ENCODE measurements at places on chromosomes 6 and 20.

- no peak for DNase-seq
These were observed 46.6 kb downstream of the SCGN start for GRCh38 chr6:25698631-25699030.

DNA sequence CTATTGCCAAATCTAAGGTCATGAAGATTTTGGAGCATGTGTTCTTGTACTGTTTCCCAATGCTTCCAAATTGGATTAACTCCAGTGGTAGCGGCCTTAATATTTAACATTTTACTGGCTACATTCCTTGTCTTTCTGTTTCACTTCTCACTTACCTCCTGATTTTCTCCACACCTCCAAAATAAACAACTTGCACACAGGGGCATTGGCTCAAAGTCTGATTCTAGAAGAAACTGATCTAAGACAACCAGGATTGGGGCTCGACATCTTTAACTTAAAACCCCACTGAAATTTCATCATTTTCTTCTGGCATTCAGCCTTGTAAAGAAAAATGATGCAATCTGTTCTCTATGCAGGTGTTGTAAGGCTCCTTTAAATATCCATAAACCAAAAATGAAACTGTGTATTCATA, 557.9 kb upstream of the ID4 start:
- no peak for DNase-seq

- DNase-seq: no peak
These were observed 31.4 kb downstream of the TMEM181 start for GRCh38 chr6:158591134-158591809.

- no peak for DNase-seq
These were observed 487.6 kb downstream of the TFAP2A start for GRCh38 chr6:9927275-9927674.

DNA sequence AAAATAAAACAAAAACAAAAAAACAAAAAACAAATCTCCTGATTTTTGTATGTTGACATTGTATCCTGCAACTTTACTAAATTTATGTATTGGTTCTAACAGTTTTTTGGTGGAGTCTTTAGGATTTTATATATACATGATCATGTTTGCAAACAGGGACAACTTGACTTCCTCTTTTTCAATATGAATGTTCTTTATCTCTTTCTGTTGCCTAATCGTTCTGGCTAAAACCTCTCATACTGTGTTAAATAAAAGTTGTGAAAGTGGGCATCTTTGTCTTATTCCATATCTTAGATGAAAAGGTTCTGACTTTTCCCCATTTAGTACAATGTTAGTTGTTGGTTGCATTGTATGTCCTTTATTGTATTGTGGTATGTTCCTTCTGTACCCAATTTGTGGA, 261.7 kb upstream of the NOX3 start:
- no peak for DNase-seq

- DNase-seq: peak; percentile 52
These were observed 140.8 kb upstream of the CARMIL1 start for GRCh38 chr6:25138233-25138933.

DNA sequence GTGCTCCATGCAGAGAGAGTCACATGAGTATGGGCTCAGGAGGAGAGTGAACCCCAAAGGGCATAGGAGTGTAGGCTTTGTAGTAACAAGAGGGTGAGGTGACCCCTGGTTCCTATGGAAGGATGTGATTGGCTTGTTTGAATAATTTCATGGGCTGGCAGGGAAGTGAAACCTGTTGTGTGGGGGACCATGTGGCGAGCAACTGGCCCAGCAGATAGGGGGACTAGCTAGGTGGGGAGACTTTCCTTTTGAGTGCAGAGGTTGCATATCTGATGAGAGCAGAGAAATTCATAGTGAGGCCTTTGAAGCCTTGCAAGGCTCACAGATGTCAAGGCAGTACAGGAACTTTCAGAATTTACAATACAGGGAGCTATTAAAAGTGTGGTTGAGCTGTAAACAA, 247.9 kb upstream of the SLC35B3 start:
- no peak for DNase-seq

DNA sequence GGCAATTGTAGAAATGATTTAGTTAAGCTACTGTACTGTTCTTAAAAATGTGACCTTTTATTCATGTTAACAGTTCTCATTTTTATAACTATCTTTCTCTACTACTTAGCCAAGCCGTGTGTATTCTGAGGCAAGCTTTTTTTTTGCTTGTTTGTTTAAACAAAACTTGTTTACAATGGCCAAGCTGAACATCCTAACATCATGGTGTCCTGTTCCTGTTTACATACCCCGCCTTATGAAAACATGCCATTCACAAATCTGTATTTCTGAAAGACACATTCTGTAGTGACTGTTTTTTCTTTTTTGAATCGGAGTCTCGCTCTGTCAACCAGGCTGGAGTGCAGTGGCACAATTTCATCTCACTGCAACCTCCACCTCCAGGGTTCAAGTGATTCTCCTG, 140.9 kb downstream of the NCOA3 start:
- no peak for DNase-seq

DNA sequence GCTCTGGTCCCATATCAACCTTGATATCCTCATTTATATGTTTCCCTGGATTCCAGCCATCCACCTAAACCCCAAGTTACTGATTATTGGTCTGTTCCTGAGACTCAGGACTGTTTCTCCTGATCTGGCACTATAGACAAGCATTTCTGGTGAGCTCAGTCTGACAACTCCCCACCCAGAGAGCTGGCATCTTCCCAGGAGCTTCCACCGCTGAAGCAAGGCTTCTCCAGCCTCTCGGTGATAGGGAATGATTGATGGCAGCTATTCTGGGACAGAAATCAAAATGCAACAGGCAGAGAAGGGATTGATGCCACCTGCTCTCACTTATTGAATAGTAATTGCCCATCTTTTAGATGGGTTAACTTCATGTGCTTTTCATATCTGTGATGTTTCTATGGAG, 169.7 kb upstream of the GGTLC1 start:
- no peak for DNase-seq

DNA sequence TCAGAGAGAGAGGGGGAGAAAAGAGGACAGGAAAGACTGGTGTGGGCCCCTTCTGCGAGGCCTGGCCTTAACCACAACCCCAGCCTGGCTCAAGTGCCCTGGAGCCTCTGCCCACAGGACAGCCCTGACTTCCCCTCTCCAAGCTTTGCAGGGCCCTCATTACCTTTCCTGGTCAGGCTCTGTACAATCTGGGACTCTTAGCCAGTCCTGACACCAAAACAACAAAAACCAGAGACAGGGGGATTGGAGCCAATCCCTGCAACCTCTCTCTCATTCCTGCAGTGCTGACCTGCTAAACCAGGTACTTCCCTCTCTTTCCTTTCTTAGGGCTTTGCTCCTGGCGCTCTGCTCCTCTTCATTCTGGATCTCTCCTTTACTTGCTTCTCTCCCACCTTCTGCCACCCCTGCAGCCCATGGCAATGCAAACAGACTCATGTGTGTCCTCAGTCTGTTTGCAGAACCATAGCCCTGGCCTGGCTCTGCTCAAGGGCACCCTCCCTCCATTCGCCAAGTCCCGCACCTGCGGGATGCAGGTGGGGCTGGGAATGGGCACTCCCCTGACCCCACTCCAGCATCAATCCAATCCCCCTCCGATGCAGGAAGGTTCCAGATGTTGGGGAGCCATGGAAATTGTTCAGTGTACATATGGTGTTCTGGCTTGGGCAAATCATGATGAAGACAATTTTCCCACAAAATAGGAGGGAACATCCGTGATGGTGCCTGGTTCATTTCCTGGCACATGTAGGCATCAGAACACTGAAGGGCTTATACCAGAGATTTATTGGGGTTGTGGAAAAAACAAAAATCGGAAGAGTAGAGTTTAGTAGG, 38.1 kb downstream of the RPP40 start:
- no peak for DNase-seq

GRCh38 chr6:145485288-145485687, 250.0 kb downstream of the EPM2A start:
- no peak for DNase-seq

GRCh38 chr6:137550535-137550934, 56.3 kb upstream of the OLIG3 start:
- DNase-seq: no peak

GRCh38 chr6:138201836-138202235, 16.5 kb downstream of the PBOV1 start:
- no peak for DNase-seq

GRCh38 chr6:100289285-100289684, 175.4 kb downstream of the SIM1 start:
- no peak for DNase-seq

DNA sequence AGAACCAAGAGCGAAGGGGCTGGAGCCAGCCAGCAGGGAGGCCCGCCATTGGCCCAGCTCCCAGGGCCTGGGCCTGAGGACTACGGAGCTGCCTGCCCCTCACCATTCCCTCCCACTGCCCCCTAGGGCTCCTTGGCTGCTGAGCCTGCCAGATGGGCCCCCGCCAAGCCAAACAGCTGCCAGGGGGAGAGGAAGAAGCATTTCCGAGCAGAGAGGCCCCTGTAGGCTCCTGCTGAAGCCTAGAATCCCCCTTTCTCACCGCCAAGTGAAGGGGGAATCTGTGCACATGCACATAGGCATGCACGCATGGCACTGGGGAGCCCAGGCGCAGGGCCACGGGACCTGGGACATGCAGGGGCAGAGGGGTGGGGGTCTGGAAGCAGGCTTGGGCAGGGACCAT, 28.5 kb upstream of the MRPS18A start:
- DNase-seq: peak; percentile 78

DNA sequence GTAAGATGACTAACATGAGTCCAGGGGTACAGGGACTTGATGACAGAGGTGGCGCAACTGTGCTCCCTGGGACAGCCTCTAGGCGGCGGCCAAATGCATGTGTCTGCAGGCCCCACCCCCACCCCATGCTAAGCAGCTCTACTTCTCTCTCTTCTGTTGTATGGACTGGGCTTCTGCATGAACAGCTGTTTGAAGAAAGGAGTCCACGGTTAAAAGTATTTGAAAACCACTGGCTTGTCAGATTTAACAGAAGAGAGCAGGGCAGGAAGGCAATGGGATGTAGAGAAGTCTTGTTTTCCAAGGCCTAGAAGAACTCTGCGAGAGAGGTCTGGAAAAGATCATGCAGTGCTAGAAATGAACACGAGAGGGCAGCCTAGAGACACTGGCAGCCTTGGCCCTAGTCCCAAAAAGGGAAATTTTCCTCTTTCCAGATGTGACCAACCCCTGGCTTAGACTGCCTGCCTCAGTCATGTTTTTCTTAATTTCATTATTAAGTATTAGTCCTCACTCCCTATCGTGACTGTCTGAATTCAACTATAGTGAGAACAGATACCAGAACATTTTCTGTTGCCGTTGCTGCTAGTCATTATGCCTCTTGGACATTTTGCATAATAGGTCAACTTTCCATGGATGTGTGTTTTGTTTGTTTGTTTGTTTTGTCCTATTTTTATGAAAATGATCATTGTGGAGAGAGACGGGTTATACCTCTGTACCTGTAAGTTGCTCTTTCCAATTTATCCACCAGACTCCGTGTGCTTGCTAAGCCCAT, 265.0 kb downstream of the ADGRG6 start:
- DNase-seq: no peak

- no peak for DNase-seq
These were observed 1228.6 kb upstream of the EYS start for GRCh38 chr6:66935612-66936011.

DNA sequence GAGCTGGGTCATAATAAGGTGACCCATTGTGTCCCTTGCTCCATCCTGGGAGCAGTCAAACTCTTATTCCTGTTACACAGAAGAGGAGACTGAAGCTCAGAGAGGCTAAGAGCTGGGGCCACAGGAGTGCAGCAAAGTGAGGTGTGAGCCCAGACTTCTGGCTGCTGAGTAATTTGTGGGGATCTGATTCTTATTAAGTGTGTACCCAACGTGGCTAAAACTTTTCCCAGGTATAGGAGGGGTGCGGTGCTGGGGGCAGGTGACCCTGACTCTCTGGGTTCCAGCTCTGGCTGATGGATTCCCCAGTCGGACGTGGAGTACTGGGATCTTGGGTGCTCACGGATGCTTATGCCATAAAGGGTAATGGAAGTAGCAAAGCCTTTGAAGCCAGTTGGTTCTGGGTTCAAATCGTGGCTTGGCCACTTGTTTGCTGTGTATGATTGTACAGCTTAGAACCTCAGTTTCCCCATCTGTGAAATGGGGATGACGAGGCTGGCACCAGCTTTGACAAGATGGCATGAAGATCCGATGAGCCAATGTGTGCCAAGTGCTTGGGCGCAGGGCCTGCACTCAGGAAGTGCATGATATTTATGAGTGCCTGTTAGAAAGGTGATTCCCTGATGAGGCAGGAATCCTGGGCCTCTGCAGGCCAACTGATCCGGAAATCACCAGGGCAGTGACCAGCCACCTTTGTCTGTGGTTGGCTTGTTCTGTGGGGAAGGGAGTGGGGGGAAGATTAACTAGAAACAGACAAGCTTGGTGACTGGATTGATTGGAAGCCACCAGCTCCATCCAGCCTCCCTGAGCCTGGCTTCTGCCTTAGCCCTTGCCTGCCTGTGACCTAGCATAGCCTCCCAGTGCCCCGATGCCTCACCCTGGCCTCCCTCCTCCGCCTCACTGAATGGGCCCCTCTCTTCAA, 6.0 kb downstream of the SRC start:
- no peak for DNase-seq

GRCh38 chr6:65935412-65935811, 228.4 kb upstream of the EYS start:
- DNase-seq: no peak

DNA sequence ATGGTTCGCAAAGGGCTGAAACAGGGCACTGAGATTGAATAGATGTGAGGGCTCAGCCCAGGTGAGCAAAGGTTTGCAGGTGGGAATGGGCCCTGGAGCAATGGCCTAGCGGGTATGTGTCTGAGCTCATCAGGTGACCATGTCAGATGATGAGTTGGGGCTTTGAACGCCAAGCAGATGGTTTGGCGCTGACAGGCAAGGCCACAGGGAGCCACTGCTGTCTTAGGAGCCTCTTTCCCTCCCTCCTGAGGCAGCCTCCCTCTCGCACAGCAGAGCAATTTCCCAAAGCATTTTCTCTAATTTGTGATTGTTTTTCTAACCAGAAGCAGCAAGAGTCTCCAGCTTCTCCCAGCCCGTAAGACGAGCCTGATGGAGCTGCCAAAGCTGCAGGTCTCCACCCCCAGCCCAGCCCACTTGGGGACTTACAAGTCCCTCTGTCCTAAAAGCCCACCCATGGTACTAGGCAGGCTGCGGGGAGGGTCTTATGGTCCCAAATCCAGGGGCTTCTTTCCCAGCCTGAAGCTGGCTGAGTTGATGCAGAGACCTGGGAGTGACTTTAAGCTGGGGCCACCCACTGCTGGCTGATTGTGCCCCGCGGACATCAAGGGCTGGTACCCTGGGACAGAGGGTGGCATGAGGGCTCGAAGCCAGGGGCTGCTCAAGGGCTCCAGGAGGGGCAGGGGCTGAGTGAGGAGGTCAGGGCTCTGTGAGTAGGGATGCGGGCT, 11.6 kb downstream of the CDH22 start:
- DNase-seq: no peak

DNA sequence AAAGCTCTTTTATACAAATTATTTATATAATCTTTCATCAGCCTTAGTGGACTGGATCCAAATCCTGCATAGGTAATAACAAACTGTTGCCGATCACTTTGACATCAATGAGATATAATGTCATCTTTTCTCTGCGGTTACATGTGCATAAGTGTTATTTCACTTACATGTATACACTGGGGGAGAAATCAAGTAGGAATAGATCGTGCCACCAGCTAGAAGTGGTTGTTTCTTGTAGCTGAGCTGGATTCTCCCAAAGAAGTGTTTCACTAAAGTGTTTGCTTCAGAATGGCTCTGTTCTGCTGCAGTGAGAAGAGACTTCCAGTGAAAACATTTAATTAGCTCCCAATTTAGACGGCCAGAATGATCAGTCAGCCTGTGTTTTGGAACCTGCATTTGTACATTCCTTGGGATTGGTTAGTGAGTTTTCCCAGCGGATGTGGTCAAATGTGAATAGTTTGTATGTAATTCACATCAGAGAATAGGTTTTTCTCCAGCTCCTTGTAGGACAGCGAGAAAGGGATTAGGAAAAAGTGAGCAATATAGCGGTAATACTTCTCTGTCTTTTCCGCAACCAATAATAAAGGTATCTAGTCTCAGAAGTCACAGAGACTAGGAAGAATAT, 163.1 kb upstream of the CCN2 start:
- no peak for DNase-seq
